HCT116 (cell line): ENCODE measurements at places on chromosomes 7 and 10.

GRCh38 chr10:80156216-80156615 lies 23.7 kb downstream of the PLAC9 start:
- DNase-seq = no peak

GRCh38 chr10:18455086-18455884 lies 196.1 kb downstream of the NSUN6 start:
- no peak for DNase-seq

DNA sequence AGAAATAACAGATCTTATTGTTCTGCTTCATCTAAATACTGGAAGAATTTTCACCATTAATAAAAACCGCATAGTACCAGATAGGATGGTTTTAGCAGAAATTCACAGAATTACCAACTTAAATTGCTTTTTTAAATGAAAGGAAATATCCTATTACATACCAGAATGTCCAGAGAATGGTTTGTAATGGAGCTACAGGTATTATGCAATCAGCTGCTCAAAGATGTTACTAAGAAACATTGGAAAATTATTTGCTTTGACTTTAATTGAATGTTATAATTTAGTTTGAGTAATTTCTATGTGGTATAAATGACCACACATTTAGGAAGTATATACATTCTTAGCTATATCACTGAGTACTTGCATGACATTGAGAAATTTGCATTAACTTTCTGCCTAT lies 338.3 kb downstream of the ETV1 start:
- DNase-seq = no peak

DNA sequence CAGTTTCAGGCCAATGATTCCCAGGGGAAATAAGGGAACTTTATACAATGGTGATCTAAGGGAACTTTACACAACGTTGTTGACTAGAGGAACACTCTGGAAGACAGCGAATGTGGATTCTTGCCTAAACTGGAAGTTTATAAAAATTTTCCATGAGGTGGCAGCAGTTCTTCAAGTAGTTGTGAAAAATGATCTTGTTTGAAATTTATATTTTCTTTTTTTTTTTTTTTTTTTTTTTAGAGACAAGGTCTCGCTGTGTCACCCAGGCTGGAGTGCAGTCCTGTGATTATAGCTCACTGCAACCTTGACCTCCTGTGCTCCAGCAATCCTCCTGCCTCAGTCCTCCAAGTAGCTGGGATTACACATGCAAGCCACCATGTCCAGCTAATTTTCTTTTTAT lies 32.1 kb upstream of the GTF2I start:
- no peak for DNase-seq

- no peak for DNase-seq
These were observed 6.0 kb downstream of the CREB5 start for GRCh38 chr7:28418311-28418710.

- DNase-seq = no peak
These were observed 278.1 kb upstream of the NRP1 start for GRCh38 chr10:33612551-33612950.

DNA sequence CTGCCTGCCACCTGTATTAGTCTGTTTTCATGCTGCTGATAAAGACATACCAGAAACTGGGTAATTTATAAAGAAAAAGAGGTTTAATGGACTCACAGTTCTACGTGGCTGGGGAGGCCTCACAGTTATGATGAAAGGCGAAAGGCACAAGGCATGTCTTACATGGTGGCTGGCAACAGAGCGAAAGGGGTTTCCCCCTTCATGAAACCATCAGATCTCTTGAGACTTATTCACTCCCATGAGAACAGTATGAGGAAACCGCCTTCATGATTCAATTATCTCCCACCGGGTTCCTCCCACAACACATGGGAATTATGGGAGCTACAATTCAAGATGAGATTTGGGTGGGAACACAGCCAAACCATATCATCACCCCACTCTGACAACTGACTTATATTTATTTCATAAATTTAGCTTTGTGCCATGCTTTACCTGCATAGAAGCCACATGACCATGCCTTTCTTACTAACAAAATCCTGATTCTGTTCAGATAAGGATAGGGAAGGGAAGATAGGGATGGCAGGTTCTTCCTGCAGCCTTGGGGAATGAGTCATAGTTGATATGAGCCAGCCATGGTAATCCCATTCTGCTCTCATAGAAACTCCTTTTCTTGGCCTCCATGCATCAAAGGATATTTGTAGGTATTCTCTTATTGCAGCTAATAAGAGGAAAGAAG lies 191.3 kb upstream of the AGK start:
- DNase-seq = no peak

- no peak for DNase-seq
These were observed 9.6 kb upstream of the EIF3A start for GRCh38 chr10:119090026-119090795.

DNA sequence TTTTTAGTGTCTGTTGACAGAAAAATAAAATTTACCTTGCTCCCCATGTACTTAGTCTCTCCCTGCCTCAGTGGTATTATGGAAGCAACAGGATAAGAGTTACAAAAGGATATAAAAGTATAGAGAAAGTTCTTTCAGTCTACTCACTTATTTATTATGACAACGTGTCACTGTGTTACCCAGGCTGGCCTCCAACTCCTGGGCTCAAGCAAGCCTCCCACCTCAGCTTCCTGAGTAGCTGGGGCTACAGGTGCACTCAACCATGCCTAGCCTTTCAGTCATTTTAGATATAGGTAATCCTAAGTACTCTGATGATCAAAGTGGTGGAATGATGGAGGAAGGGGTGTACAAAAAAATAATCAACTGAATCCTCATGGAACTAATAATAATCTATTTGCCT lies 215.2 kb upstream of the MKLN1 start:
- no peak for DNase-seq

- DNase-seq = no peak
These were observed 39.5 kb upstream of the WNT2 start for GRCh38 chr7:117362294-117362888.

DNA sequence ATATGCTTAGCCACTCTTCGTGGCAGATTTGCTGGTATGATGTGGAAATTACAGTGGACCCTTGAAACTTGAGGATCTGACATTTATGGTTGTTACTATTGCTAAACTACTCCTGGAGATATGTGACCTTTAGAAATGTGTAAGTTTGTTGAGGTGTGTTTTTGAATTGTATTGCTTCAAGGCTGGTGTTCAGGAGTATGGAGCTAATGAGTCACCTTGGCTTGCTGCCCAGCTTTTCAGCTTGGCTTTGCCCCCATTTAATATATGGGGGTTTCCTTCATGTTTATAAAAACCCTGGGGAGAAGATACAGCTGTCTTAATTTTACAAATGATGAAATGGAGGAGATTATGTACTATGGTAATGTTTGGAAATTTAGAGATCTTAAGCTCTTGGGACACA lies 11.6 kb downstream of the HBP1 start:
- peak; percentile 64 for DNase-seq

- DNase-seq = no peak
These were observed 72.4 kb downstream of the DNAJB6 start for GRCh38 chr7:157409149-157409752.

- no peak for DNase-seq
These were observed 68.3 kb downstream of the MLLT10 start for GRCh38 chr10:21602313-21602712.

DNA sequence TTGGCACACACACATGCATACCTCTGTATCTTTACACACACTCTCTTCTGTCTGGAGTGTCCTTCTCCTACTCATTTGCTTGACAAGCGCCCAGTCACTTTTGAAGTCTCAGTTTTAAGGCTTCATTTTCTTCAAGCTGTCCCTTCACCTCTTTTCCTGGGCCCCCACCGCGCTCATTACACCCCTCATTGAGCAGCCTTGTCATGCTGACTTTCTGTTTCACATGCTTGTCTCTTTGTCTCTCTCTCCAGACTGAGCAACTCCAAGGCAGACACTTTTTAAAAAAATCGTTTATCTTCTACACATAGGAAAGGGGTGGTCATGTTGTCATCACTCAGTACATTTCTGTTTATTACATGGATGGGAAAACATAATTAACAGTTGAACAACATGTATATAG lies 225.2 kb upstream of the FZD1 start:
- no peak for DNase-seq
